CD14-positive monocyte (primary cell): ENCODE measurements at places on chromosomes 7 and 10.
A peak's percentile ranks its signal among the peaks of the same experiment; 100 is the strongest.

- DNase-seq: peak; percentile 78
Measured at GRCh38 chr10:3424111-3424851, 251.7 kb upstream of the PITRM1 start.

DNA sequence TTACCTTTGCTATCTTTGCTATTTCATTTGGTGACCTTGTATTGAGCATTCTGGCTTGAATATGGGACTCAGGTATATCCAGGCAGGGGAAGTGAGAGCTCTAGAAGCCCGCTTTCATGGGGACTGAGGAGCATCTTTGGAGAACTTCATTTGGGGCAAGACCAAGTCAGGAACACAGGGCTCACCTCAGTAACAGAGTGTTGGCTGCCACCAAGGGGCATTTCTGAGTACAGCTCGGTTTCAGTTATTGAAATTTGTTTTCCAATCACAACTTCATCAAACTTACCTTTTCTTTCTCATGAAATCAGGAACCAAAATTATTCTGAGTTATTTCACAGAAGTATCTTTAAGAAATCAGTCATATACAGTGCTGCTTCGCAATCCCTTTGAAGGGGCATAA, 337.2 kb downstream of the C7orf25 start:
- DNase-seq: no peak

DNA sequence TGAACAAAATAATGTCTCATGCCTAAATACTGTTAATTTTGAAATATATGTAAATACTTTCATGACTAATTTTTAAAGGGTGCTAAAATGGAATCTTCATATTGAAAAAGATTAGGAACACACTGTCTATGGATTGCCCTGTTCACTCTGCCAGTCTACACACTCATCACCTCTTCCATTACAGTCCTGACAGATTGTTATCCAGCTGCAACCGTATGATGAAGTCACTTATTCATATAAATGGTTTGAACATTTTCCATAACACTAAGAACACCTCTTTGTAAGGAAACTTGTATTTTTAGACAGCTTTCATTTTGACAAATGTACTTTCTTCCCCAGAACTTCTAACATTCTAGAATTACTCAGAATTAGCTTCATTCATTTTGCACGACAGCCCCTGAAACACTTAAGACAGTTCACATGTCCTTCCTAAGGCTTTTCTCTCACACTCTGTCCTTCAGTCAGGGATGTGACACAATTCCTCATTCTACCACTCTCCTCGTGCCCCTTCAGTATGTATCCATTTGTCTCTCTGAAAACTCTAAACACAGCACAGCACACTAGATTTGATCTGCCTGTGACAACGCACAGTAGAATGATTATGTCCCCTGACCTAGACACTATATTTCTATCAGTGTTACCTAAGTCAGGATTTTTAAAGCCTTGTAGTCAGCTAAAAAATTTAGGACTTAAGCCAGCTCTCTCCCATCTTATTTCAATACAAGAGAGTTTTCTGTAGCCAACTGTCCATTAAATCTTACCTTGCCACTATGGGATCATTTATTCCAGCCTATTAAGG, 71.9 kb downstream of the ORC5 start:
- no peak for DNase-seq

DNA sequence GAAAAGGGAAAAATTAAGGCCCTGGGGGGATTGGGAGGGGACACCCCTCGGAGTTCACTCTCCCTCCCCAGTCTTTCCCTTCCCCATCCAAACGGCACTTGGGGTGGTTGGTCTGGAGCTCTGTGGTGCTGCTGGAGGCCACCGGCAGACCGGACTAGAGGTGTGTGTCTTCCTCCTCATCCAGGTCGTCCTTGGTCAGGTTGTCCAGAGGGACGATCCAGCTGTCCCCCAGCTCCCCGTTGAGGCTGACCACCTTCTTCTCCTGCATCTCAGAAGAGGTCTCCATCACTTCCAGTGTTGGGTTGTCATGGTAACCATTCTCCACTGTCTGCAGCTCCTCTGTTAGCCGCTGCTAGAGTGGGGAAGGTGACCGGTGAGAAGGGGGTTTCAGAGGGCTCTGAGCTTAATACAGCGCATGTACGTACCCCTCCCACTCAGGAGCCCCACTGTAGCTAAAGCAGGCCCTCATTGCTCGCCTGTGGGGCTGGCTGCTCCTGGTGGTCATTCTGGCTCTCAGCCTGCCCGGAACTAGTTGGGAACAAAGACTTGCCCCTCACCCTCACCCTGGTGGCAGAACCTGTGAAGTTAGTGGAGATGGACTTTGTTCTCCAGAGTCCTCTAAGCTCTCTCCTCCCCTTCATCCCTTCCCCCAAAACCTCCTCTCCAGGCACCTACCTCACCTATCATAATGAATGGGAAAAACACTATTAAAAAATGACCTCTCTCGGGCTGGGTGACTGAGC, 52.1 kb downstream of the PODXL start:
- DNase-seq: no peak

DNA sequence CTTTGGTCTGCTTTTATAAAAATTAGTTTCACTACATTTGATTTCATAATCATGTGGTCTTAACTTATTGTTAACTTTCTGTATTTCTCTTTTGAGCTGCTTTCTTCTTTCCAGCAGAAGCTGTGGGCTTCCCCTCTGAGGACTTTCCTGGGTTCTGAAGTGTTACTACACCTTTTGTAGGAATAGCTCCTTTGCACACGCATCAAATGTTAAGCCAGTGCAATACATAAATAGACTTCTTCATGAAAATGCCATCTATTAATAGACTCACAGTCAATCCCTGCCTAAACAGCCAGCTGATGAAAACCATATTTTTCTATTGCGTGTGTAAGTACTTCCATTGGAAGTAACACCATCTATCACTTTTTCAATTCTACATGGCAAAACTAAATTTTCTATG, 1.5 kb downstream of the ABCB4 start:
- no peak for DNase-seq

DNA sequence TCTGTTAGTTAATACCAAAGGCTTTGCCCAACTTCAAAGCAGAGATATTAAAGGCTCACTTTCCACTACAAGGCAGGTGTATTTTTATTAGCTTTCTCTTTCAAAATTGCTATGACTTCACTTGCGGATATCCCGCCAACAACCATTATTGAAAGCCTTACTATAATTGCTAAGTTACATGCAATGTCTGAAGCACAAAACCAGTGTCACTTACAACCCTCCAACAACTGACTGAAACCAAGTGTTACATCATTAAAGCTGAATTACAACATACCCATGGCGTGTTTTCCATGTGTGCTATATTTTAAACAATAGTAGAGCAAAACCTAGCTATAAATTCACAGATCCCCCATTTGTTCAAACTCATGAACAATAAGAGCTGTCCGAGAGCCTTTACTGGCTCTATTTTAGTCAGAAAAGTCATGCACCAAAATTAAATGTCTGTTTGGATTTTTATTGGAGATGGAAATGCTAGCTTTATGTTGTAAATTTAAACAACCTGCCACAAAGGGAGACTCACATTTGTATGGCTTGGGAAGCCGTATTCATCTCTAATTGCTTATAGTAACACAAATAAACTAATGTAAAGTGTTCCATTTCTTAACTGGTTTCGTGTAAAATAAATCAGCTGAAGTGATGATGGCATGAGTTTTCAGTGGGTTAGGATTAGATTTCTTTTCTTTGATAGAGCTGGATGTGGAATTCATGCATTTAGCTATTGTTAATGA, 227.1 kb downstream of the AGMO start:
- no peak for DNase-seq

DNA sequence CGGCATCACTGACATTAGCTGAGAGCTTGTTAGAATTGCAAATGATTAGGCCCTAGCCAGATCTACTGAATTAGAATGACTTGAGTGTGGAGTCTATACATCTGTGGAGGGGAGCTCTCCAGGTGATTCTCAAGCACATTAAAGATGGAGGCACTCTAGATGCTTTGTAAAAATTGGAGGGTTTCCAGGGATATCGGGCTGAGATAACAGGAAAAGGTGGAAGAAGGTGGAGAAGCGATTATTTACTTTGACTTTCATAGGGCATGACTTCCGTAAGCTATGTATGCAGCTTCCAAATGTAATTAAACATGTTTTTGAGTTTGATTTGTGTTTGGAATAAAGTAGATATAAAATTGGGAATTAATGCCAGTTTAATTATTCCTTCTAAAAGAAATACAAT, 235.0 kb upstream of the PTN start:
- no peak for DNase-seq

- no peak for DNase-seq
Measured at GRCh38 chr7:67463316-67463715, 466.7 kb downstream of the TYW1 start.

DNA sequence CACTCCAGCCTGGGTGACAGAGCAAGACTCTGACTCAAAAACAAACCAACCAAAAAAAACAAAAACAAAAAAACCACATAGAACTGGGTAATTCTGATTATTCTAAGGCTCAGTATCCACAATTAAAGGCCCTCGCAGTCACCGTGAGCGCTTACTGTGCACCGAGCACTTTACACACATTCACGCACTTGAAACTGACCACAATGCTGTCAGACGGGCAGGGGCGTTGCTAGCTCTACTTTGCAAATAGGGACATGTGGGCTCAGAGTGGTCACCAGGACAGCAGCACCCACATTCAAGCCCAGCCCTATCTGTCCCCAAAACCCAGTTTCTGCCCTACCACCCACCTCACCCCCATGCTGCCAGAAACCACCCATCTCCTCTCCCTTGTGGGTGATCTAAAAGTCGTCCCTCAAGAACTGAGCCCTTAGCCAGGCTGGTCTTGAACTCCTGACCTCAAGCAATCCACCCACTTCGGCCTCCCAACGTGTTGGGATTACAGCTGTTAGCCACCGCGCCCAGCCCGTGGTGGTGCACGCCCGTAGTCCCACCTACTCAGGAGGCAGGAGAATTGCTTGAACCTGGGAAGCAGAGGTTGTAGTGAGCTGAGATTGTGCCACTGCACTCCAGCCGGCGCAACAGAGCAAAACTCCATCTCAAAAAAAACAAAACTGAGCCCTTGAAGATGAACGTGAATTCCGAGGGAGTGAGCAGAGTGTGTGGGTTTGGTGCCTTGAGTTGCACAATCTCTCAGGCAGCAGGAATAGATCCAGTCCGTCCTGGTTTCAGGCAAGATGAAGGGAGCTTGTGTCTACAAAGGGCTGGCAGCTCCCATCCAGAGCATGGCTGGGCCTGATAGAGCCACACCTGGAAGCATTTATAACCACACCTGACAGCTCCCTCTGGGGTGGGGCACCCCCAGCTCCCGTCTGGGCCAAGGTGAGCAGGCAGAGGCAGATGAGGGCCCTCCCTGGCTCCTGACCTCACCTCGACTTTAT, 5.4 kb upstream of the HSPB1 start:
- DNase-seq: no peak

DNA sequence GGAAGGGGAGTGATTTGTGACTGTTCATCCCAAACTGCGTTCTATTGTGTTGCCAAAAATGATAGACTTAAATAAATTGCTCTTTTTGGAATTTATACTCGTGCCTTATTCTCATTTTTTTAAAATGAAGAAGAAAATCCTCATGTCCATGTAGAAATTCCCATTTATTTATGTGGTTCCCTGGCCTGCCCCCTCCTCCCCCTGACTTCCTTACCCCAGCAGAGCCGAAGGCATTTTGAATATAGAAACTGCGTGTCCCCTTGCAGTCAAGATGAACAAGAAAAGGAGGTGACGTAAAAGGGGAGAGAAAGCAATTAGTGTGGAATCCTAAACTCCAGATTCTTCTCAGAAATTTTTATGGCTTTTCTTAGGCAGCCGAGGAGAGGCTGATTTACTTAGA, 126.1 kb downstream of the FAM204A start:
- DNase-seq: no peak

DNA sequence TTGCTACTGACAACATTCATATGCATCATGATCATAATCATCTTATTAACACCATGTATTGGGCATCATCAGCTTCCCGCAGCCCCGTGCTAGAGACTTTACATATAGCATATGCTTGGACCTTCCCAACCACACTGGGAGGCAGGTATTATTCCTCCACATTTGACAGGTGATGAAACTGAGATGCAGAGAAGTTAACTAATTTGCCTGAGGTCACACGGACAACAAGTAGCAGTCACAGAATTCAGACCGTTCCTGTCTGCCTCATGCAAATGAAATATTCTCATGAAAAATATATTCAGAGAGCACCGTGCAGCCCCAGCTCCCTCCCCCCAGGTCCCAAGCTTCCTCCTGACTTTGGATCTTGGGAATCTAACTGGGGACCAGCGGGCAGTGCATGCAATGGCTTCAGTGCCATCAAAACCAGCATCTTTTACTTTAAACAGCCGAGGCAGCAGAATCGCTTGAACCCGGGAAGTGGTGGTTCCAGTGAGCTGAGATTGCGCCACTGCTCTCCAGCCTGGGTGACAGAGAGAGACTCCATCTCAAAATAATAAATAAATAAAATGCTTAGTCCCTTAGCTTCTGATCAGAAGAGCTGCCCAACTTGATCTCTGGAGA, 112.2 kb upstream of the GPR26 start:
- DNase-seq: no peak

DNA sequence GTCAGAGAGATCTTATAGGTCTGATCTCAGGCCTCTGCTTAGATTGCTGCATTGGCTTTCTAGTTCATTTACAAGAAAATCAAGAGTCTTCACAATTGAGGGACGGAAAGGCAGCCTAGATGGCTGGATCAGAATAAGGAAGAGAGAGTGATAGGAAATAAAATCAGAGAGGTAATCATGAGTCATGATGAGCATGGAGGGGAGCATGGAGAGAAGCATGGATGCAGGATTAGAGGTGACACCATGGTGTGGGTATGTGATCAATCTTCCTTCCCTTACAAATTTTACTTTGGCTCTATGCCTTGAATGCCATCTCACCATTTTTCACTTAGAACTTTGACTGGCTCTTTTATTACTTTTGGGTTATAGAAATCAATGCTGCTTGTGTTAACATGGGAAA, 1.4 kb downstream of the BCCIP start:
- DNase-seq: no peak

DNA sequence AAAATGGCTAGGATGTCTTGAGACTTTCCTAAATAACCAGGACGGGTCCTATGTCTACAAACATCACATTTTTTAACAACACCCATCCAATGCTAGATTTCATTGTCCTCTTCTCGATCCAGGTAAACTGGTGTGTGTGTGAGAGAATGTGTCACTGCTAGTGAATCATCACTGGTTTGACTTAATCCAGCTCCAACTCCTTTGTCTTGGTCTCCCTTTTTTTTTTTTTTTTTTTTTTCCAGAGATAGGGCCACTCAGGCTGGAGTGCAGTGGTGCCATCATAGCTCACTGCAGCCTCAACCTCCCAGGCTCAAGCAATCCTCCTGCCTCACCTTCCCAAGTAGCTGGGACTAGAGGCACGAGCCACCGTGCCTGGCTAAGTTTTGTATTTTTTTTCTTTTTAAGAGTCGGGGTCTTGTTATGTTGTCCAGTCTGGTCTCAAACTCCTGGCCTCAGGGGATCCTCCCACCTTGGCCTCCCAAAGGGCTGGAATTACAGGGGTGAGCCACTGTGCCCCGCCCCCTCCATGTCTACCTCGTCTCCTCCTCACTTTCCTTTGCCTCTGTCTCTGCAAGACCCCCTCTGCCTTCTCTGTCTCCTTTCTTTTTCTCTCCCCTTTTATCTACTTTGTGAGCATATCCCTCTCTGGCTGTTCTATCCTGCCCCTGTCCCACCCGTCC, 2.2 kb upstream of the UFSP1 start:
- no peak for DNase-seq

GRCh38 chr7:45665172-45665571, 91.0 kb downstream of the ADCY1 start:
- DNase-seq: no peak
